Mucosa of descending colon (tissue), 3 donors: ENCODE measurements at places on chromosomes 5 and 9.

GRCh38 chr5:88825584-88826315 lies 57.2 kb downstream of the MEF2C start:
- DNase-seq = no peak

DNA sequence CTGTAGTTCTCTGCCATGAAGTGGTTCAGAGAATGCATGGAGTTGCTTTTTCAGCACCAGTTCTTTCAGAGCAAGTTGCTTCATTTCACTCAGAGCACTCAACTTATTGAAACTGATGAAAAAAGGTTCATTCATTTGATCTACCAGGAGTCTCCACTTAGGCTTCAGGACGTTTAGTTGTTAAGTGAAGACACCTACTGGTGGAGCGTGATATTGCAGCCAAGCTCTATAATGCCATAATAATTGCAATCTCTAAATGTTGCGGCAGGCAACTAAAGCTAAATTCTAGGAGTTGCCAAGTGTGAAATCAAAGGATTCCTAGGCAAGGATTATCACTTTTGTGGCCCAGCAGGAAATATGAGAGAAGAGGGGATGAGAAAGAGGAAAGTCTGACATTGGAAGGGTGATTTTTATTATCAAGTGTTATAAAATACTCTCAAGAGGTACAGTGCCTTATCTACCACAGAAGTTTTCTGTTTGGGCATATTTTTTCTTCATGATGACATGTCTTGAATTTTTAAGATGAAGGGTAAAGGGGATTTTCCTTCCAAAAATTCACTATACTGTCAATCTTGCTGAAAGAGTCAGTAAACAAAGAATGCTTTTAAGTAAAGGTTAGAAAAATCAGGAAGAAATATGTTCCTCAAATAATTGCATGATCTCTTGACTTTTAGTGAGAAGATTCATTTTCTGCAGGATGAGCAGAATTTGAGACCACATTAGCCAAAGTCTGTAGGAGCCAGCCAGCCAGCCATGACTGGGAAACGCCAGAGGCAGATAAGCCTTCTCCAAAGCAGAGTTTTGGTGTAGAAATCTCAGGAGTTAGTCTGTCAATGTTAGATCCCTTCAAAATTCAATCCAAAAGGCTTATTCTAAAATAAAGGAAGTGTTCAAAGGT lies 83.4 kb downstream of the SH3PXD2B start:
- DNase-seq = no peak

GRCh38 chr5:147248561-147248960 lies 13.7 kb downstream of the STK32A start:
- no peak for DNase-seq

DNA sequence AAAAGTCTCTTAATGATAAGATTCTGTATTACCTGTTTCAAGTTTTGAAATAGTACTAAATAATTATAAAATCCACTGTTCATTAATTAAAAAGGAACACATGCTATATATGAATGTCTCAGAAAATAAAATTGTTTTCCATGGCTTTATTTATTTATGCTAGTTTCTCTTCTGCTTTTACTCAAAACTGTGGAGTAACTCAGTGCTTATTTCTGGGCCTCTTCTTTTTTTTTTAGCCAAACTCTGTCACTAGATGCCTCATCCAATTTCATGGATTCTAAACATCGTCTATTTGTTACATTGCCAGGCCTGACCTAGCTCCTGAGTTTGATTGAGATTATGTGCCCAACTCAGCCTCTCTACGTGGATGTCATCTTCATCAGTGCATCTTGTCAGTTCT lies 1509.7 kb downstream of the MAT2B start:
- no peak for DNase-seq

DNA sequence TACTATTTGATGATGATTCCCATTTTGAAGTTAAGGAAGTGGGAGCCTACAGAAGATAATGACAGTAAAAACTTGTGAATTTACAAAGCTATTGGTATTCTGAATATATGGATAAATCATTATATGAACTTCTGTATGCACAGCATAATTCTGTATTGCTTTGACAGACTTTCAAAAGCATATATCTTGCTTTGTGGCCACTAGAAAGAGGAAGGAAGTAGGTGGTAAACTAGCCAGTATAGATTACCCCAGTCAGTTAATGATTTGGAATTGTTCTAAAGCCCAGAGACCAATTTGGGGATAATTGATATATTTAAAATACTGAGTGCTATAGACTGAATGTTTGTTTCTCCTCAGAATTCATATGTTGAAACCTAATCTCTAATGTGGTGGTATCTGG lies 53.0 kb downstream of the NR2F1 start:
- DNase-seq = no peak

DNA sequence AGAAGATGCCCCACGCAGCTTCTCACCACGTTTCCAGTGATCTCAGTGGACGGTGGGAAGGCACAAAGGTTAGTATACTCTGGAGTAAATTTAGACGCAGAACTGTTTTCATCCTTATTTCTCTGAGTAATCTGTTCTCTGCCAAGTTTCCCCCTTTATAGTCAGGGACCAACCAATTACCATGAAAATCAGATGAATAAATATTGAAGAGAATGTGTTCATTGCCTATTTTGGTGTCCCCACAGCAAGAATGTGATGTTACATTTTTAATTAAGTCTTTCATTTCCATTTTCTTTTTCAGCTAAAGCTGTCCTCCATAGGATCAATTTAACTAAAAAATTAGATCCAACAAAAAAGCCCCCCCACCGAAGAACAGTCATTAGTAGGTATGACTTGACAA lies 41.4 kb downstream of the S1PR3 start:
- DNase-seq = no peak

GRCh38 chr5:146632620-146633322 lies 116.8 kb upstream of the GPR151 start:
- DNase-seq = no peak
